Kidney epithelial cell (primary cell): ENCODE measurements at places on chromosomes 3 and 15. TPM values are rescaled to one million over a fixed set of nuclear protein-coding genes. Genes with fewer than 3 reads are reported as not detected.

The STRIT1 gene
- not detected in 2 replicates for total RNA-seq

The RGMA gene
- 0.29 and 1.0 TPM in 2 replicates for total RNA-seq

The WWTR1 gene
- total RNA-seq = 42.1 and 50.4 TPM in 2 replicates

DNA sequence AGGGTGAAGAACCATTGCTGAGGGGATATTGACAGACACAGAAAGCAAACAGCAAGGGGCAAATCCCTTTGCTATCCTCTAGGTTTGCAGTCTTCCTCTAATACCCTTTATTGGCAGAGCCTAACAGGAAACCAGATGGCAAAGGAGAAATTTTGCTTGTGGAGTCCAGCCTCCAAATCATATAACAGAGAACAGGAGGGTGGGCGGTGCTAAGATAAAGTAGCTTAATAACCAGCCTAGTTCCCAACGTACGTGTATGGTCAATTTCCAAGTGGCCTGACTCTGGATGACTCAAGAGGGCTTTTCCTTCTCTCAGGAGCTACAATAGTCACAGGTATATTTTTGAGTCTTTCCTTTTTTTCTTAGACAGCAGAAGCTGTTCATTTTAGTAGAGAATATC, 404.5 kb downstream of the PDCD6IP start:
- no peak for DNase-seq

GRCh38 chr3:14512942-14513327, 27.2 kb downstream of the GRIP2 start:
- no peak for DNase-seq

DNA sequence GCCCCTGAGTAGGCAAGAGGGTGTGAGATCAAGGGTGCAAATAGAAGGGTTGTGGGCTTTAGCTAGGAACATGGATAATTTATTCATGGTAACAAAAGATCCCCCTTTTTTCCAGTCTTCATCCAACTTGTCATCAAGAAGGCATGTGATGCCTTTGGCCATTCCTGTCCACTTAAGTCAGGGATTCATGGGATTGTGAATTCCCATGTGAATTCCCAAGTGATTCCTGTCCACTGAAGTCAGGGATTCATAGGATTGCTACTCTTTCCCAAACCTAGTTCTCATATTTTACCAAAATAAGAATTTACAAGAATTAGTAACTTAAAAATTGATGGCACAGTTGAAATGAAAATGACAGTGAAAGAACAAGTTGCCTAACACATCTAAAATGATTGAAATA, 40.8 kb downstream of the HMG20A start:
- DNase-seq = no peak

DNA sequence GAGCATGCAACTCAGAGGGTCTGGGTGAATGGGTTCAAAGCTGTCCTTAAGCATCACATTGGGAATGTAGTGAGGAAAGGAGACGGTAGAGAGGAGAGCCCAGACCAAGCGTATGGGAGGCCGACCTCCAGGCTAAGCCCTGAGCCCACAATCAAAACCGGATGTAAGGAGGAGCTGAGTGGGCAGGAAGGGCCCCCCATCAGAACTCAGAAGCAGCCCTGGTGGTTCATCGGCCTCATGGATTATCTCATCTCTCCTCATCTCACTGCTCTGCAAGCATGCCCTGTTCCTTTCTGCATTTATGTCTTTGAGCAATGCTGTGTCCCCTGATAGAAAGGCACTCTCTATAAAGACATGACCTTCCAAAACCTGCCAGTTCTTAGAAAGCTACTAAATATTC, 6.2 kb downstream of the HDC start:
- no peak for DNase-seq

GRCh38 chr3:158085931-158086330, 20.3 kb downstream of the SHOX2 start:
- DNase-seq = no peak

DNA sequence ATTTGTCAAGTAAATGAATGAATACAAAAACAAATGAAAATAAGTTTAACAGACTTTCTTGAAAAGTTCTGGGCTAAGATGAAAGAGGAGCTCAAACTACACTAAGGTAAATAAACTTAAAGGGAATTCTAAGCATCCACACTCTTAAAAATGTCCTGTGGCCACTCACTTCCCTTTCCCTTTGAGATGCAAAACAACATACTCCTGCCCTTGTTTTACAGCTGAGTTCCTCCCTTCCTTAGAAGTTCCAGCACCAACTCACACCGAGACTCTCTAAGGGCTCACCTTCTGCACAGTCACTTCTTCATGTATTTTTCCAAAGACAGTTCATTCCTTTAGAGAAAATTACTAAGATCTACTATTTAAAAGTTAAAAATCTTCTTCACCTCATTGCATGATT, 123.3 kb upstream of the CMC1 start:
- DNase-seq = no peak

DNA sequence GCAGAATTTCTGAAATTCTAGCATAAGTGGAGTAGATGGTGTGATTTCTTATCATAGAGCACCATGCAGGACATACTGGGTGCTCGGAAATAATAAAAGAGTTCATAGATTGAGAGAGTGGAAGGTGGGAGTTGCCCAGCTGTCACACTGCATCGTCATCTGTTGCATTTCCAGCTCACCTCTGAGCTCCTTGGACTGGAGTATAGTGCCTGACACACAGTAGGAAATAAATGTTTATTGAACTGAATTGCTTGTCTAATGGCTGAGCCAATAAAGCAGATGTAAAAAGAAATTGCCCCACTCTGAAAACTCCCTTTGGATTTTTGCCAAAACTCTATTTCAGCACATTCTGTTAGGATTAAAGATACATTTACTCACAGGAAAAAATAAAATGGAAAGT, 108.9 kb upstream of the UBE2E1 start:
- DNase-seq = no peak

GRCh38 chr3:102224171-102224570, 210.6 kb upstream of the ZPLD1 start:
- no peak for DNase-seq

DNA sequence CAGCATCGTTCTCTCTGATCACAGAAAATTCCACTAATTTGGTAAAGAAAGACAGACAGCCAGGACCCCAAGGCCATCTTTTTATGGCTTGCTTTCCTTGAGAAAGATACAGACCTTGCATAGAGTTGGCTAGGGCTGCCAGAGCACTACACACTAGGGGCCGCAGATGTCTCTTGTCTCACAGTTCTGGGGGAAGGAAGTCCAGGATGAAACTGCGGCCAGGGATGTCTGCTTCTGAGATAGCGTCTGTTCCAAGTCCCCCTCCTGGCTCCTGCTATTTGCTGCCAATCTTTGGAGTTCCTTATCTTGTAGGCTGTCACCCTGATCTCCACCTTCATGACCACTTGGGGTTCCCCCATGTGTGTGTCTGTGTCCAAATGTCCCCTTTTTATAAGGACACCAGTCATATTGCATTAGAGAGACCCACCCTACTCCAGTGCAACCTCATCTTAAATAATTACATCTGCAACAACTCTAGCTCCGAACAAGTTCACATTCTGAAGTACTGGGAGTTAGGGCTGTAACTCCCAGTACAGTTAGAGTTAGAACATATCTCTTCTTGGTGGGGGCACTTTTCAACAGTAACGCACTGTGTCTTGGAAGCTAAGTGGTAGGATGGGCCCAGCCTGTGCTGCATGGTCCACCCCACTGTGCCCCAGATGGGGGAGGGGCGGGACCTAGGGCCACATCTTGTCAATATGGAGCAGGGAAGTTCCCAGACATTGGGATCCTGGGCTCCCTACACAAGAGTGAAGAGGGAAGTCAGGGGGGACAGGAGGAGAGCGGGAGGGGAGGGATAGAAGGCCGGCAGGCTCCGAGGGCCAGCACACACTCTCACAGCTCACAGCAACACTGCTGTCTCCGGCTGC, 42.2 kb downstream of the KLF15 start:
- DNase-seq = no peak

- DNase-seq = no peak
These were observed 20.1 kb upstream of the TGFBR2 start for GRCh38 chr3:30586096-30586805.

DNA sequence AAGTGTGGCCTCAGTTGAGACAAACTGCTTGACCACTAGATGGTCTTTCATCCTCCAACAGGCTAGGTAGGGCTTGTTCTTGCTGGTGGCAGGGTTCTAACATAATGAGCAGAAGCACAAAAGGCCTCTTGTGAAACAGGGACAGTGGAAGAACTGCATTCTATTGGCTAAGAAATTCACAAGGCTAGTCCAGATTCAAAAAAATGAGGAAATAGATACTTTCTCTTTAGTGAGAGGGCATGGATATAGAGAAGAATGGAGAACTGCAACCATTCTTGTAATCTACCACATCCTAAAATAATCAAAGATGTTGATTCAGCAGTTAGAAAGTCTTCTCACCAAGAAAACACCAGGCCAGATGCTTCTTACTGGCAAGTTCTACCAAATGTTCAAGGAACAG, 143.7 kb upstream of the LRIG1 start:
- DNase-seq = no peak

DNA sequence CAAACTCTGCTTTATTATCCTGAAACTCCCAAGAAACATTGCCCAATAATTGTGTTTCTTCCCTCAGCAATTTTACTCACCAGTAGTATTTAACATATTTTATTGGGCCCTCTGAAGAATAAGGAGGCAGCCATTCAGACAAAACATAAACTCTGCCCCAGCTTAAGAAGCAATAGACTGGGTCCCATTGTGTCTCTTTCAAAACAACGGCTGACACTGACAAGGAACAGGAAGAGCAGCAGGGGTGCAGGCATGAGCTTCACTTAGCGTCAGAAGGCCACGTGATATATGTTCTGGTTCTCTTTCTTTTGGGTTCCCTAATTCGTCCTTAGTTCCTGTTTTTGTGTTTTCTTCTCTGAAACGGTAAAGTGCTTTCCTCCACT, 242.3 kb downstream of the FHIT start:
- no peak for DNase-seq

DNA sequence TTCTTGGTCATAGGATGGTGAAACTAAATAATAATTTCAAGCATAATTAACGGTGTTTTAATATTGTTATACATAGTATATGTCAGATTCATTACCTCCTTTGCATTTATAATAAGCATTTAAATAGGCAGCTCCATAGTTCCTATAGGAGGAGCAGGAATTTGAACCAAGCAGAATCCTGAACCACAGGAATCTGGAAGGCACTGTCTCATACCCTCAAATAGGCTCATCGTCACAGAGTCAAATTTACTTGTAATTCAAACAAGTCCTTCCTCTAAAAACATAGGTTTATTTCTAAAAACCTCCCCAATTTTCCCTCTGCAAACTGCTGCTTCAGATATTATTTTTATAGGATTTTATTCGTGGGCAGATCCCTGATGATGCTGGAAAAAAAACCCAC, 376.3 kb upstream of the ARHGEF26 start:
- DNase-seq = no peak
